ENCODE measurements at places on chromosomes 1 and 21.

- no peak for DNase-seq
These were observed 15.0 kb downstream of the COL6A1 start for GRCh38 chr21:45996311-45997204.

DNA sequence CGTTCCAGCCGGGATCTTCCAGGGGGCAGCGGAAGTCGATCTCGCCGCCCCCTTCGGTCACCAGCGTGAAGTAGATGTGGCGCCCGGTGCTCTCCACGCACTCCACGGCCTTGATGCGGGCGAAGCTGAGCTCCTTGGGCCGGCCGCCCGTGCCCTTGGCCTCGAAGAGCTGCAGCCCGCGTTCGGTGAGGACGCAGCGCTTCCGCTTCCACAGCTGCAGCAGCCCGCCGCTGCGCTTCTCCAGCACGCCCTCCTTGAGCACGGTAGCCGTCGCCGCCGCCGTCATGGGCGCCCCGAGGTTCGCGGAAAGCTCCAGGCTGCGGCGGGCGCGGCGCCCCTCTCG, 516 bp downstream of the PHLDA3 start:
- no peak for DNase-seq

GRCh38 chr1:156926175-156926574, 5.7 kb downstream of the LRRC71 start:
- DNase-seq, result no peak

- no peak for DNase-seq
These were observed 3.2 kb downstream of the GJC2 start for GRCh38 chr1:228152918-228153258.

GRCh38 chr1:202107801-202108731, 14.7 kb upstream of the GPR37L1 start:
- DNase-seq, result no peak

- DNase-seq, result peak; percentile 61
These were observed 12.8 kb downstream of the DYNLT5 start for GRCh38 chr1:66764994-66765578.

- no peak for DNase-seq
These were observed 13.2 kb upstream of the CSF1 start for GRCh38 chr1:109897259-109897955.
